ENCODE measurements at places on chromosomes 13 and 19.

DNA sequence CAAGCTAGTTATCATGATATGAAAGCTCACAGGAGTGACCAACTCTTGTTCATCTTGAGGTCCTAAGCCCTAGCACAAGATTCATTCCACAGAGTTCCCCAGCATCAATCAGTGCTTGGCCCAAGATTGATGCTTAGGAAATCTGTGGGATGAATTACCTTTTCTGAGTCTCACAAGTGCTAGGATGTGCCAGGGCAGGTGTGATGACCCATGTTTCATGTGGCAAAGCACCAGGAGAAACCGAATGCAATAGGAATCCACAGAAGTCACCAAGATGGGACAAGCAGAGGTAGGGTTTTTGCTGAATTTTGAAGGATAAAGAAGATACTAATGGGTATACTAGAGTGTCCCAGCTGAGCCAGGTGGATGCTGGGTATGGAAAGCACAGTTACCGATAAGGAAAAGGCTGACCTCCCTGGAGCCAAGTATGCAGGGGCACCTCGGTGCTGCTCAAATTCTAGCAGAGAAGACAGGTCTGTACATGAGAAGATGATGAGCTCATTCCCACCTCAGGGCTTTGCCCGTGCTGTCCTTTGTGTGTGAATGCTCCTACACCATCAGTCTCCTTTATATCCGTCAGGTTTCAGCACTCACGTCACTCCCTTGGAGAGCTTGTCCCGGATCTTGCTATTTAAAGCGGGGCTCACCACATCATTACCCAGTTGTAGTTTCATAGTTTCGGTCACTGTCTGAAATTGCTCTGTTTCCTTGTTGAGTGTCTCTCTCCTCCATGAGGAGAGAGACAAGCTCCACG lies 168.9 kb upstream of the TSC22D1 start:
- peaks cover 5% of the 10 kb centered on the region for H3K4me1 ChIP-seq
- H3K27ac ChIP-seq: no peak overlapping the region
- H3K4me3 ChIP-seq: no peak overlapping the region

- H3K4me1 ChIP-seq: peaks cover 24% of the 10 kb centered on the region
- no peak for DNase-seq
- no peaks in the 10 kb centered on the region for H3K27me3 ChIP-seq
- no peak overlapping the region for H3K4me3 ChIP-seq
Measured at GRCh38 chr19:50565984-50566903, 2.0 kb downstream of the LRRC4B start.

DNA sequence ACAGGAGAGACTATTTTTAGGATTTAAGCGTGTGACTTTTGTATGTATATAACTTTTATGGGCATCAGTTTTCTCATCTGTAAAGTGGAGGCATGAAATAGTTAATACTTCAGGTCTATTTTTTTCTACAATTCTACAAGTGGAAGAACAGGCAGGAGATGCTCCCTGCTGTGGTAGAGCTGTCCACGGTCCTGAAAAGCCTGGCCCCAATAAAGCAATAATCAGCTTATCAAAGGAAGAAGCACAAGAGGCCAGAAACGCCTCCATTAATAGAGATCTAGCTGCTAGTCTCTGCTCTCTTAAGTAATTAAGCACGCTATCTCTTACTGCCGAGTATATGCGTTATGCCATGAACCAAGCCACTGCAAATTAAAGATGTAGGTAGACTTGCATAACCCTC lies 28.0 kb upstream of the WASF3 start:
- no peak overlapping the region for H3K4me3 ChIP-seq
- no peak overlapping the region for H3K27ac ChIP-seq
- no peak for DNase-seq
- H3K27me3 ChIP-seq: no peaks in the 10 kb centered on the region
- H3K4me1 ChIP-seq: no peaks in the 10 kb centered on the region

DNA sequence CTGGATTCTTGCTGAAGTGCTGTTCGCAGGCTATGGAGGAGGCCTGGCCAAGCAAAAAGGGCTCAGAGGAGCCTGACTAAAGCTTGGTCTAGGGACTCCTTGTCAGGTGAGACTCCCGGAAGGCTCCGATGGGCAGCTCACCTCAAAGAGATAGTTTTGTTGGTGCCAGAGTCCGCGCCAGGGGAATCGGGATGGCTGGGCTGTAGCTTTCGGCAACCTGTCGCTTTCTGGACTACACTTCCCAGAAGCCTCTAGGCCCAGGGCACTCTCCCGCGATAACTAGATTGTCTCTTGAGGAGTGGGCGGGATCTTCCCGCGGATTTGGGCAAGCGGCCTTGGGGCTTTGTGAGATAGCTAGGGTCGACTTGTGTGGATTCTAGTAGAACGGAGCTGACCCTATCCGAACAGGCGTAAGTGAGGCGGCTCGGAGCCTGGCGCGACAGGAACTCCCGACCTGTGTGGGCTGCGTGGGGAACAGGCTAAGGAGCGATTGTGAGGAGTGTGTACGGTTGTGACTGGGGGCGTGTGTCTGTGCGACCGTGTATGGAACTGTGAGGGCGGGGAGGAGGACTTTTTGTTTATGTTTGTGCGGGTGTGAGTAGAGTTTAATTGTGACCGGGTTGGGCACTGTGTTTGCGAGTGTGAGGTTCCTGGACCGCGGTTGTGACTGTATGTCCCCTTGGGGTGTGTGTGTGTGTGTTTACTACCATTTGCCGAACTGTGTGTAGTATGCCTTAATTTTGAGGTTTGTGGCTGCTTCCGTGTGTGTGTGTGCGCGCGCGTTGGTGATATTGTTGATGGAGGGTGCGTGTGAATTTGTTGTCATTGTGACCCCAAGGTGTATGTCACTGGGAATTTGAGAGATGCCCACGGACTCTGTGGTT lies at the start of gene ZNF345:
Gene ZNF345 (plus strand): TSS at position 318 of the 884 bp plus-strand sequence. CDS start 25,955 bp downstream, outside the sequence.
- peaks cover 26% of the 10 kb centered on the region for H3K4me1 ChIP-seq
- peak within 1 kb of the TSS; percentile 68 for H3K4me3 ChIP-seq
- no peaks in the 10 kb centered on the region for H3K27me3 ChIP-seq
- H3K36me3 ChIP-seq: peaks cover 12% of the 10 kb centered on the region
- DNase-seq: peak; percentile 80

DNA sequence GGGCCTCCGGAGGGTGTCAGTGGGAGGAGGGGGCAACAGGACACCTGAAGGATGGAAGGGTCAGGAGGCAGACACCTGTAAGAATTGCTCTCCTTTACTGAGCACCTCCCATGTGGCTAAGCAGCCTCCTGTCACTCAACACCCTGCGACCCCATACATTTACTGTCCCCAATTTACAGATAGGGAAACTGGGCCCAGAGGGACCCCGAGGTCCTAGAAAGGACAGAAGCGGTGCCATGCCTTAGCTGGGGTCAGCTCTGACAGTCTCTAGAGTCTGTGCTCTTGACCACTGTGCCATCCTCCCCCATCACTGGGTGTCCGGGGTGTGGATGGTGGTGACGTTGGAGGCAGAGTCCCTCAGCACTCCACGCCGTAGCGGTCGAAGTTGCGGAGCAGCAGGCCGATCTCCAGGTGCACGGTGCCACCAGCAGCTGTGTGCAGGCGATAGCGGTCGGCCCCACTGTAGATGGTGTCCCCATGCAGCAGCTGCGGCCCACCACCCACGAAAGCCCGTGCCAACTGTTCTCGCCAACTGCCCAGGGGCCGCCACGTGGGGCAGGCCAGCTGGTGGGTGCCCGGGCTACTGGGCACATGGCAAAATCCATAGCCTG lies 726 bp upstream of the TGFB1 start:
- H3K27me3 ChIP-seq: no peaks in the 10 kb centered on the region
- DNase-seq: no peak
- no peaks in the 10 kb centered on the region for H3K36me3 ChIP-seq
- H3K4me1 ChIP-seq: no peaks in the 10 kb centered on the region
- peak overlapping the region; percentile 94 for H3K27ac ChIP-seq

GRCh38 chr19:14383661-14384555 lies 2.7 kb downstream of the ADGRE5 start:
- H3K27ac ChIP-seq: peak overlapping the region; percentile 36
- H3K27me3 ChIP-seq: no peaks in the 10 kb centered on the region
- H3K4me1 ChIP-seq: peaks cover 5% of the 10 kb centered on the region
- no peak overlapping the region for H3K4me3 ChIP-seq
- no peak for DNase-seq
- H3K36me3 ChIP-seq: peaks cover 5% of the 10 kb centered on the region

DNA sequence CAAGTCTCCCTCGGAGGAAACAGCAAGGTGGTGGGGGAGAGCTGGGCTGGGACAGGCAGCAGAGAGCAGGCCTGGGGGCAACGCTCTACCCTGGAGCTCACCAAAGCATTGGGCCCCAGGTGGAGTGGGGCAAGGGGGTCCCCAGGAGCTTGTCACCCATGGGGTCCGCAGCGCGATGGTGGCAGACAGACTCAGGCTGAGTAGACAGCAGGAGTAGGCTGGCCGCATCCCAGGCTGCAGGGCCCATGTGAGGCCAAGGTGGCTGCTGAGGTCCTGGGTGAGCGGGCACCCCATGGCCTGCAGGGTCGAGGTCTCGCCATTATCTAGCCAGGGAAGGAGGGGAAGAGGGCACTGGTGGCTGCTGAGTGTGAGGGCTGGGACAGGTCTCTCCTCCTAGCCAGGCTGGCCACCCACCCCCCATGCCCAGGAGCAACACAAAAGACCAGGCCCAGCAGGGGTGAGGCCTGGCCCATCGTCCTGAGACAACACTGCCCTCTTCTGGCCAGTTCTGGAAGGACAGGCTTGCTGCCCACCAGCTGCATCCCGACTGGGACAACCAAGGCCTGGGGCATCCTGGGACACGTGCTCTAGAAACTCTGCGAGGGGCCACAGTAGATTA lies 33.1 kb downstream of the CEBPG start:
- H3K36me3 ChIP-seq: no peaks in the 10 kb centered on the region
- DNase-seq: peak; percentile 69
- H3K27me3 ChIP-seq: no peaks in the 10 kb centered on the region
- no peaks in the 10 kb centered on the region for H3K4me1 ChIP-seq
- no peak overlapping the region for H3K4me3 ChIP-seq

DNA sequence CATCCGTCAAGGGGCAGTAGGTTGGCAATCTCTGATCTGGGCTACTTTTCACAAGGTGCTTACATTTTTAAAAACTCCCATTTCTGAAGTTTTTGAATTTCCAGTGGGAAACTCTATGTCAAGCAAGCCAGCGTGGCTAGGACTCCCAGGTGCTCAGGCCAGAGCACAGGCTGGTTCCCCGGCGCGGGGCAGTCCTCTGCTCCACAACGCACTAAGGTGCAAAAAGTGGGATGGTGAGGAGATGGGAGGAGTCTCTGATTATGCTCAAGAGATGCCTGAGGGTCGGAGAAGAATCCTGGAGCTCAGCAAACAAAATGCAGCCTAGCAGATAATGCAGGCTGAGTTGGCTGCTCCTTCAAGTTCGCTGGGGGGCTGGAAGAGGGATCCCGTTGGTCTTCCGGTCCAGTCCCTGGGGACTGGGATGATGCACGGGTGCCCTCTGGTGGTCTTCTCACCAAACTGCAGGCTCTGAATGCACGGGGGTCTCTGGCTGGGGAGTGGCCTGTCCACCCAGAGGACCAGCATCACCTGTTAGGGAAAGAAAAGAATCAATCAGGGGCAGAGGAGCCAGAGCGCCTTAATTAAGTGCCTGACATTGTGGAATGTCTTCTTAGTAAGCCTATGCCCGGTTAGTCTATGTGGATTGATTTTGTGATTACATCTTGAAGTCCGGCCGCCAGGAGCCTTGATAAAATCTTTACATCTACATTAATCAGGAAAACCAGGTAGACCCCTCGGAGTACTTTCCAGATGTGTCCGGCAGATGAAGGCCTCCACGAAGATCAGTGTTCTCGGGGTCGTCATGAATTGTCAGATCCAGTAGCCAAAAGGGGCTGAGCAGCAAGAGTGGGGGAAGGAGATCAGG lies 244.4 kb upstream of the MAB21L1 start:
- no peak overlapping the region for H3K27ac ChIP-seq
- no peaks in the 10 kb centered on the region for H3K36me3 ChIP-seq

- no peak for DNase-seq
- H3K27ac ChIP-seq: no peak overlapping the region
- no peaks in the 10 kb centered on the region for H3K27me3 ChIP-seq
- H3K4me1 ChIP-seq: no peaks in the 10 kb centered on the region
- no peak overlapping the region for H3K4me3 ChIP-seq
Measured at GRCh38 chr13:59259165-59260000, 904.3 kb downstream of the DIAPH3 start.

DNA sequence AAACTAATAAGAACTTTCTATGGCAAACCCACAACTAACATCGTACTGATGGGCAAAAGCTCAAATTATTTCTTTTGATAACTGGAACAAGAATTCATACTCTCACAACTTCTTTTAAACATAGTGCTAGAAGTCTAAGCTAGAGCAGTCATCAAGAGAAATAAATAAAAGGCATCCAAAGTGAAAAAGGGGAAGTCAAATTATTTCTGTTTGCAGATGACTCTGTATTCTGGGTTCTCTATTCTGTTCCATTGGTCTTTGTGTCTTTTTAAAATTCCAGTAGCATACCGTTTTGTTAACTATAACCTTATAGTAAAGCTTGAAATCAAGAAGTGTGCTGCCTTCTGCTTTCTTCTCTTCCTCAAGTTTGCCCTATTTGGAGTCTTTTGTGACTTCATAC lies 1215.9 kb downstream of the UQCRFS1 start:
- H3K27me3 ChIP-seq: no peaks in the 10 kb centered on the region
- DNase-seq: no peak
- H3K27ac ChIP-seq: no peak overlapping the region
- H3K4me1 ChIP-seq: no peaks in the 10 kb centered on the region

- H3K4me1 ChIP-seq: peaks cover 65% of the 10 kb centered on the region
- H3K36me3 ChIP-seq: no peaks in the 10 kb centered on the region
- DNase-seq: no peak
- H3K27ac ChIP-seq: peak overlapping the region; percentile 95
- peak overlapping the region; percentile 5 for H3K4me3 ChIP-seq
- no peaks in the 10 kb centered on the region for H3K27me3 ChIP-seq
Measured at GRCh38 chr19:29662278-29662603, 3.0 kb upstream of the PLEKHF1 start.

- H3K27me3 ChIP-seq: no peaks in the 10 kb centered on the region
- no peak for DNase-seq
- peaks cover 6% of the 10 kb centered on the region for H3K4me1 ChIP-seq
- H3K4me3 ChIP-seq: no peak overlapping the region
Measured at GRCh38 chr13:27043013-27043412, 128.6 kb downstream of the USP12 start.

GRCh38 chr19:57813919-57814504 lies 701 bp downstream of the ZNF552 start:
- DNase-seq: no peak
- H3K36me3 ChIP-seq: peaks cover 41% of the 10 kb centered on the region
- H3K27me3 ChIP-seq: no peaks in the 10 kb centered on the region
- no peak overlapping the region for H3K27ac ChIP-seq

GRCh38 chr13:36774931-36775330 lies 44.1 kb upstream of the RFXAP start:
- no peak overlapping the region for H3K4me3 ChIP-seq
- H3K4me1 ChIP-seq: no peaks in the 10 kb centered on the region
- H3K27me3 ChIP-seq: no peaks in the 10 kb centered on the region
- DNase-seq: no peak

DNA sequence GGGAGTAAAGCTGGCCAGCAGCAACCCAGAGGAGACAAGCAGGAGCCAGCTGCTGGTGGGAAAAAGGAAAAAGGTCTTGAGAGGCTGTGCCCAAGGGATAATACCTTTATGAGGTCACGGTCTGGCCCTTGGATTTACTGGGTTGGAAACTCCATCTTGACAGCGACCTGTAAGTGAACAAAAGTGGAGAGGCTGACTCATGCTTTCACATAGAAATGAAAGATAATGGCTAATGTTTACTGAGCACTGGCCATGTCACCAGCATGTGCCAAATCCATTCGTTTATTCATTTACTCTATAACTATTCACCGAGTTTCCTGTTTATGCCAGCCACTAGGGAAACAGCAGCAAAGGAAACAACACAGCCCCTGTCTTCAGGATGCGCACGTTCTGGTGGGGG lies 4.7 kb downstream of the VRK3 start:
- H3K27me3 ChIP-seq: no peaks in the 10 kb centered on the region
- H3K27ac ChIP-seq: no peak overlapping the region
- peaks cover 8% of the 10 kb centered on the region for H3K4me1 ChIP-seq
- peaks cover 17% of the 10 kb centered on the region for H3K36me3 ChIP-seq
- H3K4me3 ChIP-seq: no peak overlapping the region
- no peak for DNase-seq
